ENCODE measurements at places on chromosomes 16 and 17.

- no peak for DNase-seq
Observed at GRCh38 chr17:44969144-44969780, 1.2 kb upstream of the C1QL1 start.

- no peak for DNase-seq
Observed at GRCh38 chr17:1945621-1946020, 79.5 kb downstream of the RTN4RL1 start.

DNA sequence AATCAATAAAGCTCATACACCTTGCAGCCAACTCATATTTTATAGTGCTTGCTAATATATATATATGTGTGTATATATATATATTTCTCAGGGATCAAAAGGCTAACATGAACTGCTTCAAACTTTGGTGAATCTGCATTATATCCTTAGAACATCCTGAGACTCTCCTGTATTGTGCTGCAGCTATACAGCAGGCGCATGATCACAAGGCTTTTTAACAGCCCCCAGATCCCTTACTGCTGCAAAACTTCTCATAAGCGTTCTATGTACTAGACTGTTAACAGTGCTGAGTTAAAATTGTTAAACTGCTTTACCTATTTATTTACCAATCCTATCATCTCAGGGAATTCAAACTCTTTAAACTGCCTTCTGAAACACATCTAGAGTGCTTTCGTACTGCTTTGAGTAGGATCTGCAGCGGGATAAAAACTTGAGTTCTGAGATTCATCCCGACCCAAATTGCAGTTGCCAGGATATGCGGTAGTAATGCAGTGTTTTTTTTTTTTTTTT, 1.3 kb downstream of the GPATCH8 start:
- no peak for DNase-seq

DNA sequence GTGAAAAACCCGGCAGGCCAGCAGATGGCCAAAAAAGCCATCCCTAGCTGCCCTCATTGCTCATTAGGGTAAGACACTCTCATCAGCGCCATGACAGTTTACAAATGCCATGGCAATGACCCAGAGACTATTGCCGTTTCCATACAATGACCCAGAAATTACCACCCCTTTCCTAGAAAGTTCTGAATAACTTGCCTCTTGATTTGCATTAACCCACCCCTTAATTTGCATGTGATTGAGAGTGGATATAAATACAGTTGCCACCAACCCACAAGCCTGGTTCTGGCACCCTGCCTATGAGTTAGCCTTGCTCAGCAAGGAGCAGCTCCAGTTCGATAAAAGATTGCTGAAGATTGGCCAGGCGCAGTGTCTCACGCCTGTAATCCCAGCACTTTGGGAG, 16.1 kb upstream of the C16orf54 start:
- no peak for DNase-seq

DNA sequence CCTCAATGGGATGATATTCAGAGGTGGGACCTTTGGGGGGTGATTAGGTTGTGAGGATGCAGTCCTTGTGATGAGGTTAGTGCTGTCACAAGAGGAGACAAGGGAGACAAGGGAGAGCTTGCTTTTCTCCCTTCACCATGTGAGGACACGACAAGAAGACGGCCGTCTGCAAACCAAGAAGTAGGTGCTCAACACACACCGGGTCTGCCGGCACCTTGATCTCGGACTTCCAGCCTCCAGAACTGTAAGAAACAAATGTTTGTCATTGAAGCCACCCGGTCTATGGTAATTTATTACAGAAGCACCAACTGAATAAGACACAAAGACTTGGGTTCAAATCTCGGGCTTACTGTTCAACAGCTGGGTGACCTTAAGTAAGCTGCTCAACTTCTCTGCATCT, 64.9 kb downstream of the MPHOSPH6 start:
- no peak for DNase-seq

DNA sequence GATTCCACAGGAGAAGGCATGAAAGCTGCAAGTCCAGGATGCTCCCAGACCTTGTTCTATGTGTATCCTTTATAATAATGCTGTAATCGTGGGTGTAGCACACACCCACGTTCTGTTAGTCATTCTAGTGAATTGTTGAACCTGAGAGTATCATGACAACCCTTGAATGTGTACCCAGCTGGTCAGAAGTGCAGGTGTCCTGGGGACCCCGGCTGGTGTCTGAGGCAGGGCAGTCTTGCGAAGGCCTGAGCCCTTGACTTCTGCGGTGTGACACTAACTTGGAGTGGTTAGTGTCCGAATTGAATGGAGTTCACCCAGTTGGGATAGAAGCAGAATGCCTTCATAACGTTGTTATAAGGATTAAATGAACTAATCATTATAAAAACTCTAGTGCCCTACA, 218.0 kb upstream of the TNRC6C start:
- DNase-seq, result no peak

DNA sequence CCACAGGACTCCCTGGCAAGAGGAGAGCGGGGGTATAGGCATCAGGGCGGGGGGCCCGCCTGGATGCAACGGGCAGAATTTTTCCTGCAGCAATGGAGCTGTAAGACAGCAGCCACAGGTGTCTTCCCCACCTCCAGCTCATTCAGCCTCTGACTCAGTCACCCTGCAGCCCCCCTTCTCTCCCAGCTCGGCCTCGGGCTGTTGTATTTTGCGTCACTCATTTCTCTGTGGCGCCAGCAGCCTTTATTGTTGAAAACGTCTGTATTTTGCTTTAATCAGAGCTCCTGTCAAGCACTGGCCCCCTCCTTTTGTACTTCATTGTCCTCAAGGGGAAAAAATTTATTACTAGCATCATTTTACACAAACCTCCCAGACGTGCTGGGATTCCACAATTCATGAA, 117.7 kb downstream of the WSCD1 start:
- no peak for DNase-seq

GRCh38 chr17:74085434-74085833, 118.0 kb upstream of the RPL38 start:
- no peak for DNase-seq

DNA sequence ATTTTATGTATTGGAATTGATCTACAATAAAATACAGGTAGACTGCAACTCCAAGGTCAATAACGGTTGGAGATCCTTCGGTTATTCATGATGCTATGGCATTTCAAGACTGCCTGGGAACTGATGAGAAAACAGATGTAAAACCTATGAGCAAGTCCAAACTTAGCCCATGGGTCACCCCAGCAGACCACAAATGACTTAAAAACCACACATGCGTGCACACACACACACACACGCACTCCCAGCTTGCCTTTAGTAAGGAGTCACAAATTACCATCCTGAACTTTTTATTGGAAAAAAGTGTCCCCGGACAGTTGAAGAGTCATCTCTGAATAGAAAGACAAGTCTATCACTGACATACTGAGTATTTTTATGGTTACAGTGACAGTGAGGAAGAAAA, 26.7 kb downstream of the TRIM25 start:
- no peak for DNase-seq

DNA sequence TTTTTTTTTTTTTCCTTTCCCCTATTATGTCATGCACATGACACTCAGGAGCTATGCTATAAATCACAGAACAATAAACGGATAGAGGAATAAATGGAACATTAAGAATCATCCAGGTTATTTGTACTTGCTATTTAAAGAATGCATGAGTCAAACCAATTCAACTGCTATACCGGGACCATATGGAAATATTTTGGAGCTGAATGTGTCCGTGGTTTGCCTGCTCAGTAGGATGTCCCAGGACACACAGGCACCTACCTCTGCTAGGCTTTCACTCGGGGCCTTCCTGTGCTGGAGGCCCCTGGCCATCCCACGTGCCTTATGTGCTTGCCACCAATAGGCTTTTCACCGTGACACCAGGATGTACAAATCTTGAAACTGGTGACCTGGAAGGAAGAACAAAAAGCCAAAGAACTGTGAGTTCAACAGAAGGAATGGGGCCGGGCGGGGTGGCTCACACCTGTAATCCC, 15.3 kb upstream of the SEC14L1 start:
- no peak for DNase-seq

GRCh38 chr16:81107511-81107910, 11.3 kb upstream of the GCSH start:
- no peak for DNase-seq

- peak; percentile 84 for DNase-seq
Observed at GRCh38 chr17:10089196-10089804, 109.1 kb downstream of the GAS7 start.

GRCh38 chr17:18994631-18995030, 9.9 kb downstream of the FAM83G start:
- DNase-seq, result no peak

GRCh38 chr17:76671912-76672262, 28.3 kb upstream of the ST6GALNAC1 start:
- DNase-seq, result no peak

GRCh38 chr16:85543536-85543935, 69.6 kb upstream of the GSE1 start:
- no peak for DNase-seq

GRCh38 chr17:61318684-61319098, 81.0 kb upstream of the TBX2 start:
- no peak for DNase-seq

DNA sequence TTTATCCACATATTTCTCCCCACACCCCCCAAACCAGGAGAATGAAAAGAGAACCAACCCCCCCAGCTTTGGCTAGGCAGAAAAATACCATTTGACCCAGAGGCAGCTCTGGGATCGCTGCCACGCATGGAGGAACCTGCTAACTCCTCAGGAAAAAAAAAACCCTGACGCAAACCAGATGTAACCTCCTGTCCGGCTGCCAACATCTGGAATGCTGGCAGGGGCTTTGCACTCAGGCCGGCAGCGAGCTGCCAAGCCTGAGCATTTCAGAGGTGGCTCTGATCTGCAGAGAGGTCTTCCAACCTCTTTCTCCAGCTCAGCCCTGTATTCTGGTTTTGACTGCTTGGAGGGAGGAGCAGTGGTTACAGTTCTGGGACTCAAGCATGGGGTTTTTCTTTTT, 8.2 kb downstream of the IGFBP4 start:
- peak; percentile 96 for DNase-seq

GRCh38 chr17:47935961-47936360, 5.4 kb upstream of the PNPO start:
- DNase-seq, result no peak

DNA sequence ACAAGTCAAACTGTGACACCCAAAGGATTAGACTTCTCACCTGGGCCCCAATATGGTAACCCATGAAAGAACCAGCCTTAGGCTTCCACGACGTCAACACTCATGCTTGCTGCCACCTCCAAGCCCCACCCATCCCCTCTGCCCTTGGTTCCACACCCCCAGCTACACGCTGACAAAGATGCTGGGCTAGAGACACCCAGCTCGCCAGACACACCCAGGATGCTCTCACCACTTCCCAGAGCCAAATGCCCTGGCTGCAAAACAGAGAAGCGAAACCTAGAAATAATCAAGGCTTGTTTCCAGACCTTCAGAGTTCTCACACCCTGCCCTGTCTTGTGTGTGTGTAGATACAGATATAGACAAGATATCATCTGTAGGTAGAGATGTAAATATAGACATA, 26.0 kb upstream of the ADCY9 start:
- no peak for DNase-seq

DNA sequence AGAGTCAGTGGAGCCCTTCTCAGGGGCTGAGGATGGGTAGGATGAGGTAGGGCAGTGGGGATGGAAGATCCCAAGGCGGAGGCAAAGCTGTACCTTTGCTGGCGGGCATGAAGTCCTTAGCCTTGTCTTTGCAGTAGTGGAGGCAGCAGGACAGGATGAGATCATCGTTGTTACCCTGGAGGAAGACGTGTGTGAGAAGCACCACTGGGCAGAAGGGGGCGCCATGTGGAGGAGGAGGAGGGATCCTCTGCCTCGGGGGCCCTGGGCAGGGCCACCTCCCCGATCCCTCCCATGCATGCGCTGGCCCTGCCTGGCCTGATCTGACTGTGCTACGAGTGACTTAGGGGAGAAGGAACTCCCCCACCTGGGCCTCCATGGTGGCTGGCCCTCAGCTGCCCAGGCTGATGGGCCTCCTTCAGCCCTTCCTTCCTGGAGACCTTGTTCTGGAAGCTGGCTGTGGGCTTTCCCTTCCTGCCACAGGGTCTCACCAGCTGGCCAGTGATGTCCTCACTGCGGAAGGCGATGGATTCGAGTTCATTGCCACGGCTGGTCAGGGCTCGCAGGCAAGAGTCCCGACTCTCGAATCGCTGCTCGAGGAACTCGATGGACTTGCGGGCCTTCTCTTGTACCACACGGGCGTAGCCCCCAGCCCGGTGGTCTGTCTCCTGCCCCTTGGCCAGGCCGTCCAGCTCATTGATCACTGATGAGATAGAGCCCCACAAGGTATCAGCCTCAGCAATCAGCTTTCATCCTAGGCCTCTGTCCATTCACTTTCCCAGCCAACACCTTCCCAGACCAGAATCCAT, 10.3 kb downstream of the HIC1 start:
- DNase-seq, result no peak

DNA sequence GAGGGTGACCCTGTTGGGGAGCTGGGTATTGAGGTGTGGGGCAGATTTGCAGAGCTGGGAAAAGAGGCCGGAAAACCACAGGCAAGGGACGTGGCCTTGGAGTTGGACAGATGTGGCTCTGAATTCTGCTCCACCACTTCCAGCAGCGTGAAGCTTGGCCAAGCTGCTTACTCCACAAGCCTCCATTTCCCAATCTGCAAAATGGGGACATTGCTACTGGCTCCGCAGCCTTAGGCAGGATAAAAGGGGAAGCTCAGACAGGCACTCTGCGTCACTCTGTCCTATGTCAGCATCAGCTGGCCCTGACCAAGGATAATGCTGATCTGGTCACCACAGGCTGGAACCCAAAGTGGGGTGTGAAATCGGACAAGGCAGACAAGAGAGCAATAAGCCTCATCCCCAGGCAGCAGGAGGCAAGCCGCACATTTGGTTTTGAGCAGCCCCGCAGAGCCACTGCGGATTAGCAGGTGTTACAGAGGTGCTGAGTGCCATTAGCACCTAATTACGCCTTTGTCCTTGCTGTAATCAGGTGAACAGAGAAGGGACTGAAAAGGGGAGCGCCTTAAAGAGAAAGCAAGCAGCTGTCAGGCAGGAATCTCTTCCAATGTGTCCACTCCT, 54.8 kb downstream of the SDK2 start:
- no peak for DNase-seq

GRCh38 chr16:23016368-23016767, 132.9 kb downstream of the USP31 start:
- no peak for DNase-seq

- no peak for DNase-seq
Observed at GRCh38 chr16:50012182-50012581, 12.8 kb upstream of the CNEP1R1 start.

Data from sigmoid colon (tissue), 7 donors.